ENCODE measurements at places on chromosomes 2 and 18.

GRCh38 chr2:177078416-177078815 lies 134.2 kb upstream of the HNRNPA3 start:
- DNase-seq, result no peak

- DNase-seq, result no peak
Observed at GRCh38 chr2:221568299-221568698, 3.8 kb downstream of the EPHA4 start.

GRCh38 chr18:9174302-9174701 lies 37.7 kb downstream of the ANKRD12 start:
- no peak for DNase-seq

DNA sequence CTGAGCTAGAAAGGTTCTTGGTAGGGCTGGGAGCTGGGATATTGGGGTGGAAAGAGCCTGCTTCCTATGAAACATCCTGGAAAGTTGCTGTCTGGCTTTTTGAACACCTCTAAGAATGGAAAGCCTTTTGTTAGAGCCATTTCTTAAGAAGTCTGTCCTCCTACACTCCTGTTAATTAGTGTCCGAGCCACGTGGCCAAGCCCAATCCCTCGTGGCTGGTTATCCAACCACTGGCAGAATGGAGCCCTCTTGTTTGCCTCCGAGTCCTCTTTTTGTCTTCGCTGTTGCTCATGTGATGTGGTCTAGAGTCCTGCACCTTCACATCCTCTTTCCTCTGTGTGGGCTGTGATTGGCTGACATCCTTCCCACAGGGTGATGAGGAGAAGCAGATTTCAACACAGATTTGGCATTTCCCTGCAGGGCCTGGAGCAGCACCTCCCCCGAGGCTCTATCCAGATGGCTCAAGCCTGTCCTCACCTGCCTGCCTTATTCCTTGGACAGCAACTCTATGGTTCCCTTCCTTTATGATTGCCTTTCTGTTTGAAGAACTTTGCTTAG lies 8.2 kb upstream of the TOGARAM2 start:
- DNase-seq, result no peak

- no peak for DNase-seq
Observed at GRCh38 chr2:173299764-173300163, 54.9 kb upstream of the CDCA7 start.

DNA sequence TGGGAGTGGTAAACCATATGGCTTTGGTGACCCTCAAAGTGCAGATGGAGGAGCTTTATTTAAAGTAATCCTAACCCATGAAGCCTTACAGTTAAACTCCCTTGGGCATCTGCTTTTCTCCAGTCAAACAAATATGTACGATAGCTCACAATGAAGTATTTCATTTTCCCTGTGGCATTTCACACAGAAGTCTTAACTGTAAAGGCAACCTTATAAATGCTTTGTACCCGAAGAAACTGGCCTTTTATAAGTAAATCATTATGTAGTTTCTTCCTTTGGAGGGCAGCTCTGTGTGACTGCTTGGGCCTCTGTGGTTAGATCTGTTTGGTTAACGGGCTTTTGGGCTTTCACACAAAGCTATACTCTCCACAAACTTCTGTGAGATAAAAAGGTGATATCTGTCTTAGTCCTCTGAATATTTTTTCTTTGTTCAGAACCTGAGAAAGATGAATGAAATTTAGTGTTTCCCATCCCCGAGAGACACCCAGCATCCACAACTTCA lies 46.6 kb downstream of the SCN1A start:
- no peak for DNase-seq

DNA sequence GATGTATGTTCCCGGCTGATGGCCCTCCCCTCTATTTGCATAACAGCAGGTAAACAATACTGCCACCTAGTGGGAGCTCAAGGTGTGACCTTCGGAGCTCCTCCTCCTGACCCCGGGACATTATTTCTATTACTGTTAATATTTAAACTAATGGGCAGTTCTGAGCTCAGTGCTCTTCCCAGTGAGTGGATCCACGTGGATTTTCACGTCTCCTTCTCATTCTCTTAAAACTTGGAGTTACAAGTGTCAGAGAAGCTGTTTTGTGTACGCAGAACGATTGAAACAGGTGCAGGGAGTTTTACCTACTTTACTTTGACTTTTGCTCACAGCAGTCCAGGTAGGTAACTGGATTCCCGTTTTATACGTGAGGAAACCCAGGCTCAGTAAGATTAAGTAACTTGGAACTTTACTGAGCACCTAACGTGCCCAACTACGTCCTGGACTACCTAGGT lies 127.3 kb downstream of the PRKCE start:
- DNase-seq, result no peak

DNA sequence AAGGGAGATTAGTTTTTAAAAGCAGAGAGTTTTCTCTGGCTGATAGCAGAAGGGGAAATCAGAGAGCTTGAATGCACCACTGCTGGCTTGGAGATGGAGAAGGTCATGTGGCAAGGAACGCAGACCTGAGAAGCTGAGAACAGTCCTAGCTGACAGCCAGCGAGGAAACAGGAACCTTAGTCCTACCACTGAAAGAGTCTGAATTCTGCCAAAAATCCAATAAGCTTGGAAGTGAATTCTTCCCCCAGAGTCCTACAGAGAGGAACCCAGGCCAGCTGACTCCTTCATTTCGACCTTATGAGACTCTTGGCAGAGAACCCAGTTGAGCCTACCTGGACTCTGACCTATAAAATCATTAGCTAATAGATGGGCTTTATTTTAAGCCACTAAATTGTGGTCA lies 371.9 kb upstream of the TNP1 start:
- no peak for DNase-seq

GRCh38 chr2:60386436-60386835 lies 167.0 kb downstream of the BCL11A start:
- DNase-seq, result no peak

- DNase-seq, result no peak
Observed at GRCh38 chr2:184053326-184053725, 545.0 kb upstream of the ZNF804A start.

DNA sequence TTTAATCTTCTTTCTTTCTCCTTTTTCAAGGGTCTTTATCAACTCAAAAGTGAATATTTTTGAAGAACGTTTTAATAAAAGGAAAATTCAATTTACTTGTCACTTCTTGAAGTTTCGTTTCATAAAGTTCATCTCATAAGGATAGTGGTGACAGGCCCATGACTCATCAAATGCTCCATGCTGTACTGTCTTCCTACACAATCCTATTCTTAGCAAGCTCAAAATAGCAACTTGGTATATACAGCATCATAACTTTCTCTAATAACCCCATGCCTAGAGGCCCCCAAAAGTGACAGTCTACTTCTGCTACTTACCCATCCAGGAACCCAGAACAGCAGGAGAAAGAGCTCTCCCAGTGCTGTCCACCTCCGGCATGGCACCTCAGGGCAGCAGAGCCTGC lies 7.7 kb downstream of the FBXO15 start:
- peak; percentile 54 for DNase-seq

- DNase-seq, result no peak
Observed at GRCh38 chr2:203846490-203847105, 21.0 kb upstream of the CTLA4 start.

- no peak for DNase-seq
Observed at GRCh38 chr2:119947535-119947934, 65.3 kb upstream of the EPB41L5 start.

- DNase-seq, result no peak
Observed at GRCh38 chr2:154466226-154466625, 232.3 kb upstream of the KCNJ3 start.

DNA sequence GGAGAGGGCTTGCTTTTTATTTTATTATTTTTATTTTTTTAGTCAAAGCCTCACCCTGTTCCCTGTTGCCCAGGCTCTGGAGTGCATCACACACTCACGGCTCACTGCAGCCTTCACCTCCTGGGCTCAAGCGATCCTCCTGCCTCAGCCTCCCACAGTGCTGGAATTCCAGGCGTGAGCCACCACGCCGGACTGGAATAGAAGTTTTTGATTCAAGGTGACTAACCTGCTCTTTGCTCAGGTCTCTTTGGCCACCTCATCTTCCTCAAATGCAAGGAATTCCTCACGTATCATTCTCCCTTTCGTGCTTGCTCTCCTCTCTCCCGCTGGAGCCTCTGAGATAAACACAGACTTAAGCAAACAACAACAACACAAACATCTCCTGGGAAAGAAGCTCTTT lies 636.8 kb downstream of the ADCYAP1 start:
- no peak for DNase-seq

DNA sequence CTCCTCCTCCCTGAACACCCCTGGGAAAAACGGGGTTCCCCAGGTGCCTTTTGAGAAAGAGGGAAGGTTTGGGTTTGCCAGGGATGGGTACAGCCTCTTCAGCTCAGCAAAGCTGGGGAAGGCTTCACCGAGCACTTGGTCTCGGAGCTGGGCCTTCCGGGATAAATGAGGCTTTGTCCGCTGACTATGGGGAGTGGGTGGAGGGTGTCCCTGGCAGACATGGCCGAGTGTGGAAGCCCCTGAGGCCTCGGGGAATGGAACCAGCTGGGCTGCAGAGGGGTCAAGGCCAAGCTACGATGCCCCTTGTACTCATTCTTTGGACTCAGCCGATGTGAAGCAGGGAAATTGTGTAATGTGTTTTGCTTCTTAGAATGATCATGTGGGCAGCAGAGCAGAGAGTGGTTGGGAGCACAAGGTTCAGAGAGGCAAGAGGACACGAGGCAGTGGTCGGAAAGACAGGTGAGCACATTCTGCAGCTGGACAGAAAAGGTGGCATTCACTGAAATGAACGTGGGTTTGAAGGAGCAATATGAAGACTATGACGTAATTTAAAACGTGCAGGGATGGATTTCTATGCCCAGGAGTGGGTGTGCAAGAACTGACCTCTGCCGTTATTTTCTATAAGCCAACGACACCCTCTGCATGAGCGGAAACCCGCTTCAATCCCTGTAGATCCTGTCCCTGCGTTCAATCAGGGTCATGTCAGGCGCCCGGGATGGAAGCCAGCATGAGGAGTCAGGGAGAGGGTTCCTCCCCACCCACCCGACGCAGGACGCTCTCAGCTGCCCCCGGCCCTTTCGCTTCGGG lies 142.6 kb downstream of the PXDN start:
- DNase-seq, result no peak

DNA sequence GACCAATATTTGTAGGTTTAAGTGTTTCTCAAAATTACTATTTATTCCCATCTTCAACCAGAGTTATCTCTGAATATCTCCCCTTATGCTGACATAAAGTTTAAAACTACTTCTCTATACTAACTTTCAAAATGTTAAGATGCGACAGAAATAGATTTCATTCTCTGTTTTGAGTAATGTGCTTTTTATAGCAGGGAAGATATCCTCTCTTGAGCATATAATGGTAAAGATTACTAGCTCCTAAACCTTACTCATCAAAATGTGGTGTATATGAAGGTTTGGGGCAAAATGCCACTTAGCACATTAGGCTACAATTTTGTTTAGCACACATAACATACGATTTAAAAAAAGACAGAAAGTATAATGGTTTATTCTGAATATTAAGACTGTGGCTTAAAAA lies 54.4 kb downstream of the CWC22 start:
- DNase-seq, result no peak

- no peak for DNase-seq
Observed at GRCh38 chr2:166831930-166832329, 56.4 kb upstream of the XIRP2 start.

Measured in non-pigmented ciliary epithelial cell (primary cell).